ENCODE measurements at places on chromosomes 3 and 15.

- DNase-seq = no peak
Measured at GRCh38 chr15:51536965-51537574, 85.5 kb downstream of the DMXL2 start.

- no peak for DNase-seq
Measured at GRCh38 chr3:50237133-50237651, 1.2 kb downstream of the GNAI2 start.

- DNase-seq = no peak
Measured at GRCh38 chr15:47184003-47184907, 533.0 kb upstream of the SEMA6D start.

DNA sequence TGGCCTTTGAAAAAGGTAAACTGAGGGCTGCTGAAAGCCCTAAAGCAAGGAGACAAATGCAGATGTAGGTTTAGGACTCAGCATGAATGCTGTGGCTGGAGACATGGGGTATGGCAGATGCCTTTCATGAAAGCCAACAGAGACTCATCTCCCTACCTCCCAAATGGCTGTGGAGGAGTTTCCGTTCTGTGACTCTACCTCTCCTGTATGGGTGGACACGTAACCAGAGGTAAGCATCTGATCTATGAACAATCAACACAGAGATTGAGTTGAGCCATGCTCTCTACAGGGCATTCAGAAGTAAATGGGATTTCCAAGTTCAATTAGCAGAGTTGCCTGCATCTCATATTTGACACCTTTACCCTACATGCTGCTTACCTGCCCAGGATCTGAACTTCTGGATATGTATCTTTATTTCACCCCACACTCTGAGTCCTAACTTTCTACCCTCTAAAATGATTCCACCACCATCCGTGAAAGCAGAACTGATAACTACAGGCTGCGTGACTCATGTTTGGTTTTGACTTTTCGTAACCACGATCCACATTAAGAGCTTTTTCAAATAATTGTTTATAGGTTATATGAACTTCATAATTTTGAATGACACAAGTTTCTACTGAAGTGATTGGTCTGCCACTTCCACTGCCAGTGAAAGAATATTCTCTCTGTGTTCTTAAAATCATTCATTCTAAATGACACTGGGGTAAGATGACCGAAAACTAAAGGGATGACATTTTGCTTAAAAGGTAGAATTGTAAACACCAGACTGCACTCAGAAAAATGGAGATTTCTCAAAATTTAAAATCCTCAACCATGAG lies 1058.7 kb downstream of the FHIT start:
- no peak for DNase-seq

- DNase-seq = no peak
Measured at GRCh38 chr15:80567721-80568157, 127.4 kb upstream of the ABHD17C start.
